Right ventricle myocardium inferior (tissue), 1 donor: ENCODE measurements at places on chromosomes 3 and 15. TPM values are rescaled to one million over a fixed set of nuclear protein-coding genes. Genes with fewer than 3 reads are reported as not detected.
A peak's percentile ranks its signal among the peaks of the same experiment; 100 is the strongest.

LMOD3 gene
- total RNA-seq, result 149 TPM

ZNF710 gene
- total RNA-seq, result 5.4 TPM

CD80 gene
- total RNA-seq, result not detected

EFCAB12 gene
- not detected for total RNA-seq

MUC4 gene
- total RNA-seq, result not detected

GRCh38 chr3:124780356-124780755 lies 50.1 kb downstream of the UMPS start:
- peak; percentile 85 for DNase-seq

DNA sequence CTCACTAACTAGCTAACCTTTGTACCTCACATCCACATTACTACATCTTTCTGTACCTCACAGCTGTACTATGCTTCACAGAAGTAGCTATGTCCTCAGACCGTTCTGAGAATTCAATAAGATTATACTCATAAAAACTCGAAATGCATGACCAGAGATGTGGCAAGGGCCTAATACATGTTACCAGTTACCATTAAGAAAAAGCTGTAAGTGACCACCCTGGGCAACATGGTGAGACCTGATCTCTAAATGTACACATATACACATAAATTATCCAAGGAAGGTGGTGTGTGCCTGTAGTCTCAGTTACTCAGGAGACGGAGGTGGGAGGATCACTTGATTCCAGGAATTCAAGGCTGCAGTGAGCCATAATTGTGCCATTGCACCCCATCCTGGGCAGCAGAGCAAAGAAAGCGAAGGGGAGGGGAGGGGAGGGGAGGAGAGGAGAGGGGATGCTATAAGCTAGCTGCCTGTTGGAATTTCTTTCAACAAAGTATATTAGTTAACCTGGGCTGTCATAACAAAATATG lies 482.6 kb upstream of the ZNF717 start:
- no peak for DNase-seq

DNA sequence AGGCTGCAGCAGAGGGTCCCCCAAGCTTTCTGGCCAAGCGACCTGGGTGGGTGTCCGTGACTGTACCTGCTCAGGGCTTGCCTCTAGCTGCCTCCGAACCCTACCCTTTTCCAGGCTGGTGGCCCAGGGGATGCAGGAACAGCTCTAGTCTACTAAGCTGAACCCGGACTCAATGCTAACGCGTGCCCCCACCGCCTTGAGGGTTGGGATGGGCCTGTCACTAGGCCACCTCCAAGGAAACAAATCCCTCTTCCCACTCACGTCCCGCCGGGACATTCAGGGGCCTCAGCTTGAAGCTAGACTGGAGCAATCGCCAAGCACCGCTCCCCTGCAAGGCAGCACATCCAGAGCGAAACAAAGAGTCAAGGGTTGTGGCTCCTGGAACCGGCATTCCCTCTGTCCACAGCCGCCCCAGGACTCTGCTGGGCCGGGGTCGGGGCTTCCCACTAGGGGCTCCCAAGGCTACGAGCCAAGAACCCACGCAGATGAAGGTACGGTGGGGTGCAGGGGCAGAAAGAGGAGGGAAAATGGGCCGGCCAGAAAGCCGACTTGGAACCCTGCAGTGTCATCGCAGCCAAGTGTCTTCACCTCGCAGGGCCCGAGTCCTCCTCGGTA lies 2.9 kb downstream of the FBXL22 start:
- DNase-seq, result no peak

- DNase-seq, result no peak
Measured at GRCh38 chr15:69377216-69377970, 36.8 kb upstream of the KIF23 start.

- DNase-seq, result no peak
Measured at GRCh38 chr3:194615226-194615625, 18.0 kb downstream of the TMEM44 start.

DNA sequence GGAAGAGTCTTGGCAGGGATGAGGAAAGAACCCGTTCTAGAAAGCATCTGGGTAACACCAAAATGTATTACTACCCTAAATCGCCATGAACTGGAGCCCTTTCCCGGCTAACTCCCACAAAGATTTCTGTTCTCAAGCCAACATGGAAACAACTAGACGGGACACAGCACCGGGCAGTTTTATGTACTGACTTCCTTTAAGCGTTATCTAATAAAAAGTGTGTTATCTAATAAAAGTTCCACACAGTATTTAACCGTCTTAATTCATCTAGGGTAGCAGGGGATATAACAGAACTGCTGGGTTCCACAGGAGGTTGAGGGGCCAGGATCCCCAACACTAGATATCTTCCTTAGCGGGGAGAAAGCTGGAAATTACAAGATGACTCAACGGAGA lies 347 bp upstream of the C3orf62 start:
- DNase-seq, result no peak

DNA sequence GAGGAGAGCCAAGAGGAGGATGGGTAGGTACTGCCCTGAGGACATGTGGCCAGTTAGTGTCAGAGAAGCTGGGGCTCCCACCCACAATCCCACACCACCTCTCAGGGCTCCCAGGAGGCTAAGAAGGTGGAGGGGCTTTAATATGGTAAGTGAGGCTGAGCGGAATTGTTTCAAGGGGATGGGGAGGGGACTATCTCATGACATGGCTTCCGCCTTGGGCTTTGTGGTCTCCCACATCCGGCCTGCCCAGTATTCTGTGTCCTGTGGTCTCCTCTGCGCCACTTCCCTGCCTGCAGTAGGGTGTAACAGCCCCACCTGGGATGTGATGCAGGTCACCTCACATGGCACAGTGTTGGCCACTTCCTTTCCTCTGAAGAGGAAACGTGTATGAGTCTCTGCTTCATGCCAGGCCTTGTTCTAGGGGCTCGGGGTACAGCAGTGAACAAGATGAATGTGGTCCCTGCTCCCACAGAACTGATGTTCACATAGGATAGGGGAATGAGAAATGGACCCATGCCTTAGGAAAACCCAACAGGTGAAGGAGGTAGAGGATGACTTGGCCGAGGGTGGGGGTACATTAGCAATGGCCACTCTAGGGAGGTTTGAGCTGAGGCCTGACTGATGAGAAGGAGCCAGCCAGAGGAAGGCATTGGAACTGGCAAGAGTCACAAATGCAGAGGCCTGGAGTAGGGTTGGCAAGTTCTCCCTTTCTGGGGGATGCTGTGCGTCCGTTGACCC lies 3.2 kb downstream of the NEIL1 start:
- DNase-seq, result no peak

- DNase-seq, result peak; percentile 96
Measured at GRCh38 chr3:44976002-44976815, at the start of the genes EXOSC7 and ZDHHC3. EXOSC7 (plus strand) TSS chr3:44976244; CDS start chr3:44976278, 34 bp downstream. ZDHHC3 (minus strand) TSS chr3:44976174; CDS start chr3:44959436, 16,738 bp downstream.

DNA sequence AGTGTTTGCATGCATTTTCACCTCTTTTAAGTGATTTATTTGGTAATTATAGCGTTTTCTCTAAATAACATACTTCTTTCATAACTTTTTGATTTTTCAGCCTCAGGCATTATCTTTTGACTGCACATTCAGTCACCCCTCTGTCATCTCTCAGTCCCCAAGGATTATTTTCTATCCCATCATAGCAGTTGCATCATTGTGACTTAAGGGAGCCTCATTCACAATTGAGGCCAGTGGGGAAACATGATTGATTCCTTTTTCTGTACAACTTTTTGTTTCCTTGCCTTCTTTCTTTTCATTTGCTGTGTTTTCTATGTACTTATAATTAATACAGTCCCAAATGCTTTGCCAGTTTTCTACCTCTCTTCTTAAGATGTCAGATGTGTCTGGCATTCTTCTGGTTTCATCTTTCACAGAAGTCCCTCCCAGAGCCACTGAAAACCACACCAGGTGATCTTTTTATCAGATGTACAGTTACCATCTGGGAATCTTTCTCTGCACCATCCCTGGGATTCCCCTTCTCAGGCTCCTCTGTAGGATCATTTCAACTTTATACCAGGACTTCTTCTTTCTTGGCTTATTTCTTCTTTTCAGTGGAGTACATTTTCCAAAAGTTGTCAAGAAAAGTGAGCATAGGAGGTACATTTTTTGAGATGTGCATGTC lies 151.4 kb downstream of the RAP2B start:
- no peak for DNase-seq

- no peak for DNase-seq
Measured at GRCh38 chr3:172717493-172718088, 6.7 kb upstream of the NCEH1 start.

- no peak for DNase-seq
Measured at GRCh38 chr3:42198709-42199108, 67.3 kb downstream of the CCK start.

- no peak for DNase-seq
Measured at GRCh38 chr3:16140116-16140893, 34.2 kb upstream of the GALNT15 start.

GRCh38 chr3:164791263-164791662 lies 287.0 kb downstream of the SI start:
- no peak for DNase-seq

GRCh38 chr3:99669879-99670555 lies 31.6 kb downstream of the COL8A1 start:
- no peak for DNase-seq

GRCh38 chr15:75159244-75159643 lies 42.4 kb upstream of the C15orf39 start:
- no peak for DNase-seq
